ENCODE measurements at places on chromosomes 16 and 17.
A peak's percentile ranks its signal among the peaks of the same experiment; 100 is the strongest.

DNA sequence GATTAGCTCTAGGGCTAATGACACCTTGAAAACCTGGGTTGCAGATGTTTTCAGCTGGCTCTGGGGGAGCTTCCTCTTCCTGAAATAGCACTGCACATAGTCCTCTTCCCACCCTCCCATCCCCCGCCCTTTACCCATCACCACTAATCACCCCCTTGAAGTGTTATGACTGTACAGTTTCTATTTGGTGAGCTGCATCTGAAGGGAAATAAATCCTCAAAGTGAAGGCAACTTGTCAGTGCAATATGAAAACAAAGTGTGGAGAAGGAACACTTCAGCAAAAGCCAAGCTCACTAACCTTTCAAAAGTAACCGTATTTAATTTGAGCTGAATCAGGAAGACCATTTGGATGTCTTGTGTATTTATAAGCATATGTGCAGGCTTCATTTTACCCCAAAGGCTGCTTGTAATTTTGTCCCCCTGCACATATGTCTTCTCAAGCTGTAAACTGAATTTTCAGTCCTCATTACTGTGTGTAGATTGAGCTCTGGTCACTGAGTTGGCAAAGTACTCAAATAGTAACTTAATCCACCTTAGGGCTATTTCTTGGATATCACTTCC is 44.1 kb upstream of the CA10 start:
- DNase-seq: no peak

GRCh38 chr16:30380803-30381208 is 1.6 kb downstream of the SEPTIN1 start:
- DNase-seq: no peak

DNA sequence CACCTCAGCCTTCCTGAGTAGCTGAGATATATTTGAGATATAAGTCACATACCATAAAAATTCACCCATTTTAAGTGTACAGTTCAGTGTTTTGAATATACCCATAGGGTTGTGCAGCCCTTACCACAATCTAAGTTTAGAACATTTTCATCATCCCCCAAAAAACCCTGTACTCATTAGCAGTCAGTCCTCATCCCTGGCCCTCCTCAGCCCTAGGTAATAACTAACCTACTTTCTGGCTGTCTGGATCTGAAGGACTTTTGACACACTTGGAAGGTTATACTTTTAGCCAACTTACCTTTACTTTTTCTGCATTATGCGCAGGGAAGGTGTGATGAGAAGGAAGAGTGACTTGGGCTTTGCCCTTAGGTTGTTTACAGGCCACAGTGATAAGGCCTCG is 4.0 kb upstream of the PLEKHG4 start:
- no peak for DNase-seq

DNA sequence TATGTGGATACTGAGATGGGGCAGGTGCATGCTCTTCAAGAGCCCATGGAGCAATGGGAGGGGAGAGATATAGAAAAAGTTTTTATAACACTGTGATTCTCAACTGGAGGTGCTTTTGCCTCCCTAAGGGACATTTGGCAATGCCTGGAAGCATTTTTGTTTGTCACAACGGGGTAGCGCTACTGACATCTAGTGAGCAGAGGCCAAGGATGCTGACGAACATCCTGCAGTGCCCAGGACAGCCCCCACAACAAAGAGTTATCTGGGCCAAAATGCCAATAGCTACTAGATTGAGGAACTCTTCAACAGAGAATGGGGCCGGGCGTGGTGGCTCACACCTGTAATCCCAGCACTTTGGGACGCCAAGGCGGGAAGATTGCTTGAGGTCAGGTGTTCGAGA is 67.2 kb upstream of the CLEC3A start:
- DNase-seq: no peak

GRCh38 chr16:30527635-30528178 is 1.3 kb upstream of the ZNF768 start:
- no peak for DNase-seq

GRCh38 chr17:18042983-18043382 is 3.8 kb downstream of the GID4 start:
- DNase-seq: no peak

- no peak for DNase-seq
Measured at GRCh38 chr17:39774047-39774446, 36.3 kb downstream of the GRB7 start.

DNA sequence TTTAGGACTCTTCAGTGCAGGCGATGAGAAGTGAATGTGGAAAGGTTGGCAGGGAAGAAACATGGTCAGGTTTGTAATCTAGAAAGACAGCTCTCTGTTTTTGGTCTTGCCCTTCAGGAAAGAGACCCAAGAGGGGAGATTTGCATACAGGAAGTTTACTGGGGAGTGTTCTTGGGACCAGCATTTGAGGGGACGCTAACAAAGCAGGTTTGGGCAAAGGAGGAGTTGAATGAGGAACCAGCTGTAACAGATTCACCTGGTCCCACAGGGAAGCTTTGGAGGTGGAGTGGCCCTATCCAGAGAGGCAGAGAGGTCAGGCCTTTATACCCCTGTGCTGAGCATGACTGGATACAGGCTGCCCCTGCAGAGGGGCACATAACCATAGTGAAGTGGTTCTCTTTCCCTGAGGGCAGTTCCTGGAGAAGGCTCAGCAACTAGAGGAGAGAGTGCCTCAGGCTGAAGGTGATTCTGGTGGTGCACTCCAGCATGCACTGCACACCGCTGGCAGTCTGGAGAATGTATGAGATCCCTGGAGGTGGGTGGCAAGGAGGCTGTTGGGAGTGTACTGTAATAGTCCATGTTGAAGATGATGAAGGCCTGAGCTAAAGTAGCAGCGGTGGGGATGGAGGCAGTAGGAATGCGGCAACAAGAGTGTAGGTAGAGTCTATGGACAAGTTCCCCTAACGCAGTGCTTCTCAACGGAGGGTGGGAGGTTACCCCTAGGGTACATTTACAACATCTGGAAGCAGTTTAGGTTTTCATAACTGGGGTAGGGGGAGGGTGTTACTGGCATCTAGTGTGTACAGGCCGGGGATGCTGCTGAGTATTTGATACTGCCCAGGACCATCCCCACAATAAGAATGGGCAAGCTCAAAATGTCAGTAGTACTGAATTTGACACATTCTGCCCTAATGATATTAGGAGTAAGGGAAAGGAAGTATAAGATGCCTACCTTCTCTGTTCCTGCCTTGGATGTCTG is 37.2 kb downstream of the MAP2K6 start:
- no peak for DNase-seq

DNA sequence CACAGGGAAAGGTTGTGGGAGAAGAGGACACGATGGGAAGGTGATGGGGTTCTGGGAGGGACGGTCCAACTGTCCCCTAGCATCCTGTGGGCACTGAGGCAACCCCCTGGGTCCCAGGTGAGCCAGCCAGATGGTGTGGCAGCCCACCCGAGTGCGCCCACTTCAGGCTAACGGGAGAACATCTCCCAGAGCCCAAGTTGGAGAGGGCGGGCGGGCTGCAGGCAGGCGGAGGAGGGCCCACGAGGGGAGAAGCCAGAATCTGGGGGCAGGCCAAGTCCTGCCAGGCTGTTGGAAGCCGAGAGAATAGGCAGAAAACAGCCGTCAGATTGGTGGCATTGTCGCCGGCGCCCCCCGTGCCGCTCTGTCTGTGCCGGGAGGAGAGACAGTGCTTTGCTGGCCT is 13.8 kb upstream of the ABCC3 start:
- DNase-seq: no peak

DNA sequence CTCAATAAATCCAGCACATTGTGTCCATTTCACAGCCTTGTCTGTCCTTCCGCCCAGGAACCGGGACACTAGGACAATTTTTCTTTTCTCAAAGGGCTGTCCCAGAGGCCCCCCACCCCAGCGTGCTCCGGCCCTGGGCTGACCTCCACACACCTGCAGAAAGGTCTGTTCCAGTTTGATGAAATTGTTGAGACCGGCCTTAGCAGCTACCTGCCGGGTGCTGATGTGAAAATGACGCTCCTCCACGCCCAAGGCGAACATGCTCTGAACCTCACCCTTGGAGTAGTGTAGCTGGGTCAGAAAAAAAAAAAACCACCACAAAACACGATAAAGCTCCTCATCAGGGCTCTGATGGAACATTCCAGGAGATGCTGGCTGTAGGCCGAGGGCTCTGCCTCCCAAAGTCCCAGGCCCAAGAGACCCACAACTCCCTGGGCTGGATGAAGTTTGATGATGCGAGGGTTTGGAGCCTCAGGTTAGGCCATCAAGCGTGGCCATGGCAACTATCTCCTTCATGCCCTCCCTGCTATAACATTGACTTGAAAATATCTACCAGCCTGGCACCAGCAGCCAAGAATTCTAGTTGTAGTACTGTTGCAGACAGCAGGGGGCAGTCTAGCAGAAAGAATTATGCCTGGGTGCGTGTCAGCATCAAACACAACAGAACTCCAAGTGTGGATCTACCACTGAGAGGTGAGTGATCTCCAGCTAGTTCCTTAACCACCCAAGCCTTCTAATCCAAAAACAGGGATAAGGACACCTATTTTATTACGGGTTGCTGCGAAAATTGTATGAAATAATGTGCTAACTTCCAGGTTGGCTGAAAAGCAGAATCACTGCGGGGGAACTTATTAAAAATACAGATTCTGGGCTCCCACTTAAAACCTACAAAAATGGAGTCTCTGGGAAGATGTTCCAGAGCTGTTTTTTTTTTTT is 62.1 kb downstream of the RMI2 start:
- DNase-seq: peak; percentile 75

- no peak for DNase-seq
Measured at GRCh38 chr17:77217123-77217522, 76.4 kb downstream of the SEC14L1 start.

DNA sequence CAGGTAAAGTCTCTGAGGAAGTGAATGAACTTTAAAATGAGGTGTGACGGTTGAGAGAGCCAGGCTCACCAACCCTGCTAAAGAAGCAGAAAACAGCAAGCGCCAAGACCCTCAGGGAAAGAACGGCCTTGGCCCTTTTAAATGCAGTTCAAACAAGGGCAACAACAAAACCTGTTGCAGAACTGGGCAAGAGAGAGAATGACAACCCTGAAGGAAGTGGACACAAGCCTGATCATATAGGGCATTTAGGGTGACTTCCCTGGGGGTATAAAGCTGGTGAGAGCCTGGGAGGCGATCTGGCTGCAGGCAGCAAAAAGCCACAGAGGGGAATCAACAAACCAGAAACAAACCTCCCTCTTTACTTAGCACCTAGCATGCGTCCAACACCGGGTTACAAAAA is 1.0 kb downstream of the CPPED1 start:
- no peak for DNase-seq

DNA sequence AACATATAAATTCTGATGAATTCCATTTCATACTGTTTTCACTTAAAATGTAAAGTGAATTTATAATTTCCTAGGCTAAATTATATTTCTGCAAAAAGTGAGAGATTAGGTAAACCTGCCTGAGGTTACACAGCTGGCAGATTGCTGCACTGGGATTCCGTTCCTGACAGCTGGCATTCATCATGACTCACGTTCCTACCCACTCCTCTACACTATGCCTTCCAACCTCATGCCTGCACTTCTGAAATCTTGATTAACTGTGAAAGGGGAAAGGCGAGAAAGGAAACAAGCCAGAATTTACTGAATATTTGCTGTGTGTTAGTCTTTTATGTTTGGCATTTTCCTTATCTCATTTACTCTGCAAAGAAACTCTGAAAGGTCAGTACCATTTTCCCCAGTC is 73.3 kb upstream of the MON1B start:
- DNase-seq: no peak

DNA sequence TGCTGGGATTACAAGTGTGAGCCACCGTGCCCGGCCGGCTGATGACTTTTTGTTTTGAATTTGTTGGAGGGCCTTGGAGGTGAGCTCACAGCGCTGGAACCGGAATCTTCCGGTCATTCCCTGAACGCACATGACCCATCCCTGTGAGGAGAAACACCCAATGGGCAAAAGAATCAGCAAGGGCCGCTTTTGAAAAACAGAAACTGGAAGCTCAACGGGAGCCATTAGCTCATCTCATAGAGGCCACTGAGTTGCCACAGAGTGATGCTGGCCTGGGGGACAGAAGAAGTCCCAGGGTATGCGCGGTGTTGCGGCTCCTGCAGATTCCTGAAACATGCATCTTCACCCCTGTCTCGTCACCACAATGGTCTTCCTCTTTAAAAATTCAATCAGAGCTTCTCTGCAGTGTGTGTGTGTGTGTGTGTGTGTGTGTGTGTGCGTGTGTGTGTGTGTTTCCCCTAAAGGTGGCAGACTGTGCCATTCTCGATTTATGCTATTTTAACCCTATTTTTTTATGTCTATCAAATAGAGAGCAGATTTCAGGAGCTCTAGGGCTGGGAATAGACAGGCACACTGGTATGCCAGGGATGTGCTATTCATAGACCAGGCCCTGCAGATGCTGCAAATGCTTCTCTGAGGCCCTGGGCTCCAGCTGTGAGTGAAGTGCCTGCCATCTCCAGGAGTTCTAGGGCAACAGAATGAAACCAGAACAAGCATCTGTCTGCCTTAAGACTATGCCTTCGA is 68.3 kb downstream of the MARCHF10 start:
- DNase-seq: no peak

GRCh38 chr16:77213542-77214106 is 14.4 kb downstream of the SYCE1L start:
- DNase-seq: no peak

GRCh38 chr16:88430524-88431446 is 22.3 kb upstream of the ZFPM1 start:
- peak; percentile 24 for DNase-seq

DNA sequence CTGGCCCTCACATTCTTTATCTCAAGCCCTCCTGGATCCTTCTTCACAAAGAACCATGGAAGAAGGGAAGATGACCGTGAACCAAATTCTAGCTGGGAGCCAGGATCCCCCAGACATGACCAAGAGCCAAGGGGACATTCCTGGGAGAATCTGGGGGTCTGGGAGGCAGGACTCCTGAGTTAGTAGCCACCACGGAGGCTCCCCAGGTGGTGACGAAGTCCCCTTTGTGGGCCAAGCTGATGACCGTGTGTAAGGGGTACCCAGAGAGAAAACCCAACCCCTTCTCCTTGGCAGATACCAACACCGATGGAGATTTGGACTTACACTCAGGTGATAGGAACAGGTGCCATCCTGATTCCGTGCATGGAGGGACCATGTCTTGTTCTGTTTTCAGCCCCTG is 6.8 kb upstream of the GFAP start:
- DNase-seq: no peak

DNA sequence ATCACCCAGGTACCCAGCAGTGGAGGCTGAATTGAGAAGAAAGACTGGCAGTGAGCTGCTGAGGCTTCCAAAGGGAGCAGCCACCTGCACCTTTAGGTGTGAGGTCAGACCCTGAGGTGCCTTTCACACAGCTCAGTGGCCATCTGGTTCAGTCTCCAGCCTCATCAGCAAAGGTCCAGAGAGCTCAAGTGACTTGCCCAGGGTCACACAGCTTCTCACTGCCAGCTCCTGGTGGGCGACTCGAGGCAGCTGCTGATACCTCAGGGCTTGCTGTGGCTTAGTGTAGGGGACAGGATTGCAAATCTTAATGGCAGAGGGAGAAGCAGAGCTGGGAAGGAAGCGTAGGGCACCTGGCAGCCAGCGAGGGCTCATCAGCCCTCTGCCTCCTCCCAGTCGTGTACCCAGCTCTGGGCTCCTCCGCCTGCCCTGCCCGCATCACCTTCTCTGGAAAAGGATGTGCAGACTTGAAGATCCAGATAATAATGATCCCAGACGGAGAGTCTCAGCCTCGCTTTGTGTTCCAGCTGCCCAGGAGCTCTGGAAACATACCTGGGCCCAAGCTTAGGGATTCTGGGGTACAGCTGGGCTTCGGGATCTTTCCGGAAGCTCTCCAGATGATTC is 165.3 kb upstream of the GSE1 start:
- DNase-seq: no peak
